ENCODE measurements at places on chromosomes 4 and X.
A peak's percentile ranks its signal among the peaks of the same experiment; 100 is the strongest.

GRCh38 chr4:111453216-111453615, 692.0 kb upstream of the FAM241A start:
- no peak for DNase-seq

DNA sequence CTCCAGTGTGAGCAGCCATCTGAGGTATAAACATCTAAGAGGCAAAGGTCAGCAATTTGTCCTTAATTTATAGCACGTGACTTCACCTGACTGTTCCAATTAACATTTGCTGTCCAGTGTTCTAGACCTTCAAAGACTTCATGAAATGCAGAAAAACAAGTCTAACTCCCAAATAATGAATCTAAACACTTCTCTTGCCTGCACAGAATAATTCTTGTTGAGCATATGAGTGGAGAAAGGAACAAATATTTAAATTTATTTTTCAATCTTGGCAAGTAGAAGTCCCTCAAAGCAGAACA, 12.0 kb downstream of the RFC1 start:
- DNase-seq = no peak

- DNase-seq = no peak
Observed at GRCh38 chr4:176758323-176758722, 34.4 kb downstream of the VEGFC start.

GRCh38 chr4:177441061-177441802, 1.0 kb downstream of the AGA start:
- DNase-seq = no peak

GRCh38 chr4:61220556-61220955, 20.4 kb downstream of the ADGRL3 start:
- no peak for DNase-seq

- DNase-seq = no peak
Observed at GRCh38 chr4:107616838-107617389, 103.1 kb downstream of the PAPSS1 start.

DNA sequence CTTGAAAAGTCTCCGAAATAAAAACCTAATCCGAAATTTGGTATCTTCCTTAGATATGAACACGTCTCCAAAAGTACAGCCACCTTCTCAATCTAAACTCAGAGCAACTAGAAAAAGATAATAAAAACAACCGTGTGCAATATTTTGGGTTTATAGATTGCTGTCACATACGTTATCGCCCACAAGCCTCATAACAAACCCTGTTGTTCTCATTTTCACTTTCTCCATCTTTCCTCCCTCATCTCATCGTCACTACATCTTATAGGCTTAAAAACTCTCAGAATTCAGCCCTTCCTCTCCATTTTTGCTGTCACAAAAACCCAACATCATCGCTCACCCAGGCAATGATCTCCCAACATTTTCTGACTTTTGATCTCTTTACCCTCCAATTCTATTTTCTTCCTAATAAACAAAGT, 448 bp upstream of the SCFD2 start:
- no peak for DNase-seq

GRCh38 chr4:74374561-74375327, 9.8 kb downstream of the EREG start:
- peak; percentile 29 for DNase-seq

DNA sequence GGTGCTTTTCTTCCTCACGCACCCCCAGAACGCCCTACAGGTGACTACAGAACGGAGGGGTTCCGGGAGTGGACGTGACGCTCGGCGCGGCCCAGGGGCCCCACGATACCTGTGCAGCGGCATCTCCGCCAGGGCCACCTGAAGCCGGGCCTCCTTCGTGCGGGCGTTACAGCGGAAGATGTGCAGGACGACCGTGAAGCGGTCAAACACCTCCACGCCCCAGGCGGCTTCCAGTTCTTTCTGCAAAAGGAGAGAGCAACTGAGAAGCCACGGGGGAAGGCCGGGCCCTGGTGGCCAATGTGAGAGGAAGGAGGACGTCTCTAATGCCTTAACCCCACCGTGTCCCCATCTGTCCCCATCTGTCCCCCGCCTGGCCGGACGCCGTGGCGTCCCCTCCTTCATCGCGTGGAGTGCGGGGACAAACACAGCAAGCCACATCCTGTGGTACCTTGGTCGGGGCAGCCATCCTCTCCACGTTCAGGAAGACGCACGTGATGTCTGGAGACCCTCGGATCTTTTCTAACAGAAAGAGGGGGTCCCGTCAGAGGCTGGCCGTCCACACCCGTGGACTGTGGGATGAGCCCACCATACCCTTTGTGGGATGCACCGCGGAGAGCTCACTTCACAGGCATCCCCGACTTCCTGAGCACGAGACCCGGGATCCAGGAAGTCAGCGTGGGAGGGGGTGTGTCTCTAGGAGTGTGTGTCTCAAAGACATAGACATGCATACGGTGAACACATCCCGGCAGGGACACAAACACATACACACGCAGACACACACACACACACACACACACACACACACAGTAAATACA, 3.6 kb downstream of the GTPBP6 start:
- no peak for DNase-seq

GRCh38 chr4:3302786-3303564, 10.2 kb downstream of the RGS12 start:
- DNase-seq = no peak

- DNase-seq = no peak
Observed at GRCh38 chrX:12906046-12906761, at the start of gene TLR8. TLR8 (plus strand) TSS chrX:12906620; CDS start chrX:12906707, 87 bp downstream.

DNA sequence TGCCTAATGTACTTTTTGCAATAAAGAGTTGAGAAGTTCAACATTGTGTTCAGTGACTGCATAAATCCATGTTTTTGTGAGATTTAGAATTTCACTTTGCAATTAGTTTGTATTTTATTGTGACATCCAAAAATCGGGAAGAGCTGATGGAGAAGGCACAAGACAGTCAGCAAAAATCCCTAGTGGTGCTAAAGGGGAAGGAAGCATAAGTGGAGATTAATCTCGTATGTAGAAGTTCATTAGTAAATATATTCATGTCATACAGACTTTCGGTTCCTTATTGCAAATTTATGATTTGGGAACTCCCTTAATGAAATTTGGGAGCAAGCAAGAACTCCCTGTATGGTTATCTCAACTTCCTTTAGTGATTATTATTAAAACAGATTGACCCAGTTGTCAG, 57.8 kb upstream of the SLC39A8 start:
- DNase-seq = no peak

GRCh38 chrX:101079736-101080270, 1.1 kb downstream of the TMEM35A start:
- no peak for DNase-seq

- no peak for DNase-seq
Observed at GRCh38 chrX:13983734-13984133, 46.0 kb downstream of the GEMIN8 start.

DNA sequence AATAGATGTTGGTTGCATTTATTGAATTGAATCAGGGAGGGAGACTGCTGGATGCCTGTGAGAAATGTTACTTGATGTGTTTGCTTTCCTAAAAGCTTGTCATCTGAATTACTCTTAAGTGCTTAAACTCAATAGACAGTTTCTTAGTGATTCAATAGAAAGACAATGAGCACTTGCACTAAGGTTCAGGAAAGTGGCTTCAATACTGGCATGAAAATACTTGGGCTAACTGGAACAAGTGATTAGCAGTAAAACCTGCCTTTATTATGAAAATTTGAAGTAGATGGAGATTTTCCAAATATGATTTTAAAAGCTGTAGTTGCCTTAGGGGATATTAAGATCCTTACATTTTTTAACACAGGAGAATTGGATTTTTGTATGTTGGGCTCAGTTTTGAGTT, 123.3 kb downstream of the RNF150 start:
- no peak for DNase-seq

All from H54 (cell line).